ENCODE measurements at places on chromosomes 6 and 20.

GRCh38 chr20:63125581-63125837 lies 90.4 kb downstream of the YTHDF1 start:
- no peak for DNase-seq

DNA sequence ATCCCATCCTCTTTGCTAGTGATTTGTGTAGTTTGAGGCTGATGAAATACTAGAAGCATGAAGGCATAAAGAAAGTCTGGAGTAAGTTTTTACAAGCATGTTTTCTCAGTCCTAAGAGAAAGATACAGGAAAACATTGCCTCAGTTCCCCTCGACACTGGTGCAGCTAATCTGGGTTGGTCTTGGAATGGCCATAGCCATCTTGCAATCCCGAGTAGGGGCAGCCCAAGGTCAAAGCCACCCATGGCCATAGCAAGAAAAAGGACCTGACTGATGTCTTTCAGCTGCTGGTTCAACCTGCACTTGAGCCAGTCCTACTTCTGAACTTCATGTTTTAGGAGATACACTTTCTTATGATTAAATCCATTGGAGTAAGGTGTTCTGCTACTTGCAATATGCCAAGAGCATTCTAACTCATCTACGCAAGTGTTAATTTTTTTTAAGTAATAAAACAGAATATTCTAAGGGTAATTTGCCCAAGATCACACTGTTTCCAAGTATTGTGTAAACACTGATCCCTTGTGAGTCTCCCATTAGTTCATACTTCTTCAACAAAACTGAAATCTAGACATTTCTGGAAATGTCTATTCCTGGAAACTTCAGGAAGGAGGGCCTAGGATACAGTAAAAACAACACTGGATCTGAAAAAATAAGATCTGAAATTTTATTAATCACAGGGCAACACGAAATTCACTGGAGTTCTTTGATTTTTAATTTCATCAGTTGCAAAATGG lies 108.9 kb downstream of the MAP3K5 start:
- no peak for DNase-seq

DNA sequence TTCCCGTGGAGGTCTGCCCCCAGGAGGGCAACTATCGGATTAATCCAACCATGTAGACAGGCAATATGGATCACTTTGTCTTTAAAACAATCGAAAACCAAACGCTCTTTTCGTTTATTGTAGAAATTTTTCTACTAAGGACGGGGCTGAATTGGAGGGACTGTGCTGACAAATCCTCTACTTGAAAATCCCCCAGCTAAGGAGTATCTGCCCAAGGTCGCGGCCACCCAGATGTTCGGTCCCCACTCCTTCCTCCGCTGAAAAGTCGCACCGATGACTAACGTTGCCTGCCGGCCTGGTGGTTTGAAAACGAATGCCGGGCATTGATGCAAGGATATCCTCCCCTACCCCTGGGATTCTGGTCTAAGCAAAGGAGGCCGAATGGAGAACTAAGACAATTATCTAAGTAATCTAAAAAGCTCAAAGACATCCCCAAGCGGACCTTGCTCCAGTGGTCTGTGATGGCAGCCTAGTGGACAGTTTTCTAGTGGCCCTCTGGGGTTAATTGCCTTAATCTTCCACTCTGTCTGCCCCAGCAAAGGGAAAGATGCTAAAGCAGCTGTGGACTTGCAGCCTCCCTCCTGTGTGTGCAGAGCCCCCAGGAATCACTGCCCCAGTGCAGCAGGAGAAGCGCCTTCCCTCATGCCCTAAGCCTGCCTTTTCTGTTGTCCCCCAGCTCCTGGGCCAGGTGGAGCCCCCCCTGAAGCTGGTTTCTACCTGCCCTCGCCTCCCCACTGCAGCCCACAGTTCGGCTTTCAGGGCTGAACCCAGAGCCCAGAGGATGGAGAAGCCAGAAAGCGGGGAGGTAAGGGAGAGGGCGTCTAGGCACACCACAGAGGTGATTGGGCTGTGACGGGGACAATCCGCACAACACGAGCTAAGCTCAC lies 3.6 kb upstream of the FOXC1 start:
- DNase-seq = no peak

DNA sequence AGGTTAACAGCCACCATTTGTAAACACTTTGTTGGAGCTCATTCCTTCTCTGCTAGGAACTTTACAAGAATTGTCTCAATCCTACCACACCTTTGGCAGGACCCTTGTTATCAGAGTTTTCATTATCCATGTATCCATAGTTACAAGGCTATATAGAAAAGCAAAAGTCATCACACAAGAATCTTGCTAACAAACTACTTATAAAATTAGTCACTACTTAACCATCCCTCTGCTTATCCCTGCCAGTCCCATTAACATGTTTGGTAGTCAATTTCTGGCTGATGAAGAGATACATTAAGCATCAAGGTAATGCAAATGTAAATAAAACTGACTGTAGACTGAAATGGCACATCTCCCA lies 10.4 kb downstream of the ZSWIM3 start:
- DNase-seq = no peak

GRCh38 chr20:51807720-51808250 lies 5.5 kb upstream of the SALL4 start:
- no peak for DNase-seq

DNA sequence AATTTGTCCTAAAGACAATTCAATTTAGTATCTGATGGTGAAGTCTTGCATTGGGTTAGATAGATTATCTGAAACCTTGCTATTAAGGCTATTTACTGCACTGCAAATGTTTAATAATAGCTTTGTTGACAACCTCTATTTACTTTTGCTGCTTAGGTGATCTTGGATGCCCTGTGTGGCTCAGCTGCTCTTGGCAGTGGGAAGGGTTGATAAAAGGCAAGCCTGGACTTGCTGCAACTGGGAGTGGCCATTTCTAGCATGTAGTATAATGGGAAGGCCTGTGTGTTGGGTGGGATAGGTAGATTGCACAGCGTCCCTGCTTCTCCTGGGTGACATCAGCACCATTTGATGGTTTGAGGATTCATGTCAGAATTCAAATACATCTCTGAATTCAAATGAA lies 49.1 kb downstream of the ARMC2 start:
- no peak for DNase-seq

- DNase-seq = no peak
Observed at GRCh38 chr20:19137641-19138040, 74.8 kb upstream of the SLC24A3 start.

DNA sequence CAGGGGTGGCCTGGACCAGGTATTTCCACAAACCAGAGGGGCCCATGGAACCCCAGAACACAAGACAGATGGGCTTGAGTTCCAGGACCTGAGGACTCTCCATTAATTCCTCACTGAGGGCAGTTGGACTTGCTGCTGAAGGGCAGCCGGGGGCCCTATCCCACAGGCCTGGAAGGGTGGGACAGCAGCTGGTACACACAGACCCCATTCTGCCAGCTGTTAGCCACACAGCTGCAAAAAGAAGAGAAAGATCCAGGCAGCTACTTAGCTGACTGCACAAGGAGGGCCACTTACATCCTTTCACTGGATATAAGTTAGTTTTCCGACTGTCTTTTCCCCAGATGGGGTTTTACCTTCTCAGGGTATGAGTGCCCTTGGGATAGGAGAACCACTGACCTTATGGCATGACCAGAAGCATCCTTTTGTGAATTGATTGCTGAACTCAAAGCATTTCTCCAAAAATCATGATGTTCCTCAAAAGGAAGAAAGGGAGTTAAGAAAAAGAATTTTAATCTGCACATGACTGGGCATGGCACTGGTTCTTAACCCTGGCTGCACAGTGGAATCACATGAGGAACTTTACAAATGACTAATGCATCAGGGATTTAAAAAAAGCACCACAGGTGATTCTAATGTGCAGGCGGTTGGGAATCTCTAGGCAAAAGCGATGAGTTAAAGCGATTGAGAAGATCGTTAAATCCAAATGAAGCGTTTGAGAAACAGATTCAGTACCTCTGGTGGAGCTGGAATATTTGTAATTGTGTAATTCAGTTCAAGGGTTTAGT lies 199.4 kb downstream of the TFAP2A start:
- DNase-seq = no peak

DNA sequence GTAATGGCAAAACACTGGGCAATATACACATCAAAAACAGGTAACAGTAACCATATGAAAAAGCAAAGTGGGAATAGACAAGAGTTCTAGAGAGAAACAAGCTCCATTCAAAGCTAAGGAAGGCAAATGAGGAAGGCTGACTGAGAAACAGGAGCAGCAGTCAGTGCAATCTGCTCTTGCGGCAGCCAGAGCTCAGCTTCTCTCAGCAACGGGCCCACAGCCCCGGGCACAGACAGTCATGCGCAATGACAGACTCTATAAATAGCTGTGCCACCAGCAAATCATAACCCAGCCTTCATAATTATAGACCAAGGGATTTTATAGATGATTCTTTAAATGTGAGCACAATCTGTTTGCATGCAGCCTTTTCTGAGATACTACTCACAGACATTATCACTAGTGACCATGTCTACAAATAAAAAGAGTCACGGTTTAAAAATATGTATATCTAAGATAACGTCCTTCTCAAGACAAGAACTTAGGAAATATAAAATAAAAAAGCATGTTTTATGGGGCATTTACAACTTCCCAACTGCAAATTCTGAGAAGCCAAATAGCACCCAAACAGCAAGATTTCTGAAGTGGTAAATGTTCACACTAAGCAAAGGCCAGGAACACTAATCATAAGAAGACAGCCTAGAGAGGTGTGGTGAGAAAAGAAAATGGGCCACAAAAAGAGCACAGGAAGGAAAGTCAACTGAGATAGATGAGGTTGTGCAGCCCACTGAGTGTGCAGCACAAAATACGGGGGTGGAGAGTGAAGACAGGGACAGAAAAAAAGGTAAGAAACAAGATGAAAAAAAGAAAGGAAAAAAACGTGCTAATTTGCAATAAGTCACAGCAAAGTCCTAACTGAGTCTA lies 39.9 kb upstream of the BEND6 start:
- peak; percentile 14 for DNase-seq

DNA sequence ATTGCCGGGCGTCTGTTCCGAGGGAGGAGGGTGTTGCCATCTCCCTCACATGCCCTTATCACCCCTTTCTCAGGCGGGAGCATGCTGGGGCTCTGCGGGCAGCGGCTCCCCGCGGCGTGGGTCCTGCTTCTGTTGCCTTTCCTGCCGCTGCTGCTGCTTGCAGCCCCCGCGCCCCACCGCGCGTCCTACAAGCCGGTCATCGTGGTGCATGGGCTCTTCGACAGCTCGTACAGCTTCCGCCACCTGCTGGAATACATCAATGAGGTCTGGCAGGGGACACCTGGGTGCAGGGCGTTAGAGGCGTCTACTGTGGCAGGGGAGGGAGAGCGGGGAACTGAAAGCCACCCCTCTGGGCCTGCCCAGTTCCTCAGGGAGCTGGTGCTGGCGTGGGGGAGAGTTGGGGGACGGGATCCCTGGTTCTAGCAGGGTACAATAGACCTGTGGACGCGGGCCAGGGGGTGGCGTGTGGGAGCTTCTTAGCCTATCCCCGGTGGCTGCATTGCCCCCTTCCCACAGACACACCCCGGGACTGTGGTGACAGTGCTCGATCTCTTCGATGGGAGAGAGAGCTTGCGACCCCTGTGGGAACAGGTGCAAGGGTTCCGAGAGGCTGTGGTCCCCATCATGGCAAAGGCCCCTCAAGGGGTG lies 697 bp downstream of the PPT2 start:
- no peak for DNase-seq

DNA sequence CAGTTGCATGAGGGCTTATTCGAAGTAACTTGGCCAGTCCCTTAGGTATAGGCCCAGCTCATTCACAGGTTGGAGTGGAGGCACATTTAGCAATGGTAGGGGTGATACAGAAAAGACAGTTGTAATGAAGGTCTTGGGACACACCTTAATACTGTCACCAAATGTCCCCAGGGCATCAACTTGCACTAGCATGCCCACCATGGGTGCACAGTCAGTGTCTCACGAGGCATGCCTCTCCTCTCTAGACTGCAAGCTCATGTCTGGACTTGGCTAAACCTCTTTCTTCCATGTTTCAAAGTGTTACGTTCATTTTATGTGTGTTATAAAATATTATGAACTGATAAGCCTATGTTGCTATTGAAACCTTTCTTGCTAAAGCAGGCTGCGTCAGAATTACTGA lies 124.0 kb upstream of the ECI2 start:
- no peak for DNase-seq

- DNase-seq = no peak
Observed at GRCh38 chr20:19170148-19170547, 42.3 kb upstream of the SLC24A3 start.

Measured in SK-N-MC (cell line).